Naive thymus-derived CD8-positive, alpha-beta T cell (primary cell): ENCODE measurements at places on chromosomes 3 and 15. TPM values are rescaled to one million over a fixed set of nuclear protein-coding genes. Genes with fewer than 3 reads are reported as not detected.

The AGBL1 gene
- not detected for total RNA-seq

The SLC15A2 gene
- 3.4 TPM for total RNA-seq

The GNAT1 gene
- total RNA-seq, result not detected

The DHFR2 gene
- total RNA-seq, result 10.8 TPM

The TMCO5A gene
- not detected for total RNA-seq

The PTH1R gene
- total RNA-seq, result not detected

The RLBP1 gene
- total RNA-seq, result not detected
